CD4-positive, alpha-beta T cell treated with Interleukin-10 for 1 hour (primary cell): ENCODE measurements at places on chromosomes 4 and X.
A peak's percentile ranks its signal among the peaks of the same experiment; 100 is the strongest.

DNA sequence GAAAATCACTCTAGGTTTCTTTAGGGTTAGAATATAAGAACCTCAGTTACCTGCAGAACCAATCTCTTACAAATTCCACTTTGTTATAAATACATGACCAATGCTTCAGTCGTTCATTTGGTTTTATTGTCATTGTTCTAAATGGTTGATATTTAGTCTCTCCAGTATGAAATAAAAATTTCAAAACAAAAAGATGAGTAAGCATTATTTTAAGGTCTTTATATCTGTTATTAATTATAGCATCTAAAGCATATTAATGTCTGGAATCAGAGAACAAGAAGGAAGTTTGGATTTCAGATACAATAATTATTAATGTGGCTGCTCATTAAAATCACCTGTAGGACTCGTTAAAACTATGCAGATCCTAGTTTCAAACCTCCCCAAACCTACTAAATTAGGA, 265.4 kb upstream of the CXorf51A start:
- DNase-seq = no peak

GRCh38 chr4:16334601-16335000, 108.3 kb upstream of the TAPT1 start:
- DNase-seq = no peak

DNA sequence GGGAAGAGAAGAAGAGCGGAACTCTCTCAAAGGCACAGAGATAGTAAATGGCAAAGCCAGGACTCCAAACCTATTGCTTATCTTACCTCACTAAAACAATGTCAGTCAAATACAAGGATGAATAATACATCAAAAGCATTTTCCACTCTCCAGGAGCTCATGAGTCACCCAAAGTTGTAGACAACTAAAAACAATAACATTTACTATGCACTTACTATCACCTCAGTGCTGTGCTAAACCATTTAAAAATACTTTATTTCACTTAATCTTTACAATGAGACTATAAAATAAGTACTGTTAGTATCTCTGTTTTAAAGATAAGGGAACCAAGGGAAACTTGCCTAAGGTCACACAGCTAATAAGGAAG, 163.2 kb upstream of the SPANXC start:
- no peak for DNase-seq

DNA sequence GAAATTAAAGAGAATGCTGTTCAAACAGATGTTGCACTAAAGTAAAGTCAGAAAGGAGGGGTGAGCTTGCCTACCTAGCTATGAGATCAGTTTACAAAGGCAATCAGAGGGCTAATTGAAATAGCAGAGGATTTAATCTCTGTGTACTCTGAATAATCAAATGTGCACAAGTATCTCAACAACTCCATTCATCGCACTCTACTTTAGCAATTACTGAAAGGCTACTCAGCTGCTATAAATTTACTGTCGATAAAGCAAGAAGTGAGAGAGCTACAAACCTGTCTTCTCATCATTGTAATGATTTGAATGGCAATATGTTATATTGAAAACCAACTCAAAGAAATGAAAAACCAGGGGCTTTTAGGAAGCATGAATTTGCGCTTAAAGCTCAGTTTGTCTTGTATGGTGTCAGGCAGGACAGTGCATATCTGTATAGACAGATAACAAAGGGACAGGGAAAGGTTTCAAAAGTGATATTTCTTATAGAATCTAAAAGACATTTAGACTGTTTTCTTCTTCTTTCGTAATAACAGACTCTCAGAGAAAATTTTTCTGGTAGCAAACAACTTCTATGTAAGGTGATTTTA, 34.8 kb downstream of the GC start:
- DNase-seq = no peak

DNA sequence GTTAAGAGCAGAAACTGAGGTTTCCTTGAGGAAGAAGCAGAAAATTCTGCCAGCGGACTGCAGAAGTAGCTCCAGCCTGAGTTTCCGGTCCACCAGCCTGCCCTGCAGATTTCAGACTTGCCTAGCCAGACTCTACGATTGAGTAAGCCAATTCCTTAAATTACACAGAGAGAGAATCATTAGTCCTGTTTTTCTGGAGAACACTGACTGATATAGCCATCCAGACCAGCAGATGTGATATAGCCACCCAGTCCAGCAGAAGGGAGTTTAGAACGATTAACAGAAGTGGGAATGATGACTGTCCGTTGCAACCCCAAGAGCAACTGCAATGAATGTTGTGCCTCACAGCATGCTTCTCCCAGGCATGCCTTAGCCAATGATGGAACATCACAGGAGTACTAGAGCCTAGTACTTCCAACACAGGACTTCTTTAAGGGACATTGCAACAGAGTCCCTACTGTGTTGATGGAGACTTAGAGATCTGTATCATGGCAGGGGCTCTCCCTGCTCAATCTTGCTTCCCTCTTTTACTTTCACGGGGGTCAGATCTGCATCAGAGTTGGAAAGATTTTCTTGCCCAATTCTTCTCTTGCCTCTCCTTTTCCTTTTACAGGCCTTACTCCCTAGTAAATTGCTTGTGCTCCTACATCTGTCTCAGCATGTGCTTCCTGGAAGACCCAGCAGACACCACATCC, 264.6 kb upstream of the CLNK start:
- no peak for DNase-seq

- DNase-seq = no peak
These were observed 240.7 kb downstream of the IQCM start for GRCh38 chr4:149574971-149575370.

- no peak for DNase-seq
These were observed 24.5 kb downstream of the RBMX start for GRCh38 chrX:136856050-136856449.

DNA sequence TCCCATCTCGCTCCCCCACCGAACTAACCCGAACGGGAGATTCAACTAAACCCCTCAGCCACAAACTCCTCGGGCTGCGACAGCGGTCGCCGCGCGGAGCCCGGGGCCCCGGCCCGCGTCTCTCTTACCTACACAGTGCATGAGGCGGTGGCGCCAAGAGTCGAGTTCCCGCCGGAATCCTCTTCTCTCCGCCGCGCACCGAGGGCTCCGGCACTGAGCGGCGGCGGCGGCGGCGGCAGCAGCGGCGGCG, 160 bp downstream of the LCORL start:
- DNase-seq = no peak

DNA sequence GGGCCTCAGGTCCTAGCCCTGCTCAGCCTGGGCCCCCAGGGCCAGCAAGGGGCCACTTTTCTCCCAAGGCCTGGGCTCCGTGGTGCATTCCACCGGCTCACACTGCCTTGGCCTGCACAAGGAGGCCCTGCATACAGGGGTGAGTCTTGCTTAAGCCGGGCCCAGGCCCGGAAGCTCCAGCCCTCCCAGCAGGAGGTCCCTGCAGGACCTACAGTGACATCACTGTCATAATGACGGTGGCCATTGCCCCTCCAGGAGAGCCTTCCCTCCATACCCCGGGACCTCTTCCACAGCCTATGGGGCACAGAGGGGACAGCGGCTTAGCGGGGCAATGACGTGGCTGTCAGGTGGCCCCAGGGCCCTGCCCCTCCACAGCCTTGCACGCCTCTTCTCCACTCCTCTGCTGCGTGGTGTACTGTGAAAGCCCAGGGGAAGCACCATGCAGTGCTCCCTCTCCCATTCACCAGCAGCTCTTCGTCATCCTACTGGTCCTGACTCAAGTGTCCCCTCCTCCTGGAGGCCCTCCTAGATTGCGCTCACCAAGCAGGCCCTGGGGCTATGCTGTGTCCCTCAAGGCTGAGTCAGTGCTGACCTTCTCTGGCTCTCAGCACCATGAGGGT, 32.3 kb upstream of the AFAP1 start:
- no peak for DNase-seq

- no peak for DNase-seq
These were observed 333.8 kb upstream of the TENM3 start for GRCh38 chr4:181909368-181909767.

GRCh38 chr4:86818841-86819240, 30.3 kb downstream of the SLC10A6 start:
- DNase-seq = no peak

GRCh38 chr4:151031831-151032605, 16.9 kb upstream of the LRBA start:
- DNase-seq = no peak

- DNase-seq = no peak
These were observed 34.7 kb upstream of the CYP2U1 start for GRCh38 chr4:107896646-107897045.

DNA sequence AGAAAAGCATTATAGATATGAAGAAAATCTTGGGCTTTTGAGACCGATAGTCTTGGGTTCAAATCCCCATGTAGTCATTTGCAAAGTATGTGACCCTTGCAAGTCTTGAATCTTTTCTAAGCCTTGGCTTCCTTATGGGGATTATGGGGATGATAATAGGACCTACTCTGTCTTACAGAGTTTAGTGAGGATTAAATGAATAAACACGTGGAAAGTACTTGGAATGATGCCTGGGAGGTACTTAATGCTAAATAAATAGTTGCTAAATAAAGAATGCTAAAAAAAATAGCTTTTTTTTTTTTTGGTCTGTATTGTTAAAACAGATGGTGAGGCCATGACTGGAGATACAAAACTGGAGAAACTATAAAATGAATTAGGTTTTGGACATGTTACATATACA, 292.7 kb downstream of the GPAT3 start:
- no peak for DNase-seq

GRCh38 chr4:139368998-139369397, 66.7 kb upstream of the NDUFC1 start:
- DNase-seq = no peak

DNA sequence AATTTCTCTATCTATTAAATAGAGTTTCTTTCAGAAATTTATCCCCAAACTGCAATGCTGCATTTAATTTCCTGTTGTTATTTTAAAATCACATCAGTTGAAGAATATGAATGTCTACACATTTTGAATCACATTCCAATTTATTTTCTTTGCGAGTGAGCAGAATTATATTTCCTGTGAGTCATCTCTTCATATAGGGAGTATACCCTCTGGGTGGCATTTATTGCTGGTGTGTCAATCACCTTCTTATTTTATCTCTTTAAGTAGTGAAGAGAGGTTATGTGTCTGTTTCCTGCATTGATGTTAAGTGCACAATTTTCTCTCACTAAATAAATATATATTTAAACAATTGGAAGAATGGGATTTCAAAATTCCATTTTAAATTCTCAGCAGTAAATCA, 511.0 kb upstream of the ATOH1 start:
- DNase-seq = no peak

DNA sequence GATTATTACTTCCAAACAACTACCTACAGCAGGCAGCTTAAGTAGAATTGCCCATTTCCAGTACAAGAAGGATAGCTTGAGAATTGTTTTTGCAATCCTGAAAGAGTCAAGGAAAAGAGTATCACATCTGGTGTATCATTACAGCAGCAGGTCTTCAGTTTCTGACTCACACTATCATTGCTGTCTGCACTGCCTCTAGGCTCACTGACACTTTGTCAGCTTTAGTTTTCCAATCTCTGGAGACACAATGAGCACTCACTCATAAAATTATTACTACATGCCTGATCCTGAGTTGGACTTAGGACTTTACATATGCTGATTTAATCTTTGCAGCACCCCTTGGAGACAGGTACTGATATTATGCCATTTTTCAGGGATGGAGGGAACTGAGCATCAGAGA, 244.6 kb upstream of the BOD1L1 start:
- no peak for DNase-seq

GRCh38 chr4:143286701-143287571, 49.7 kb upstream of the GAB1 start:
- no peak for DNase-seq

- peak; percentile 62 for DNase-seq
These were observed 46.6 kb downstream of the MAP7D3 start for GRCh38 chrX:136204571-136204970.

- DNase-seq = no peak
These were observed 21.1 kb upstream of the HSFX4 start for GRCh38 chrX:149908308-149908707.

GRCh38 chr4:85573270-85573669, 98.3 kb downstream of the ARHGAP24 start:
- no peak for DNase-seq

- DNase-seq = no peak
These were observed 29.4 kb downstream of the FGF5 start for GRCh38 chr4:80295826-80296225.

DNA sequence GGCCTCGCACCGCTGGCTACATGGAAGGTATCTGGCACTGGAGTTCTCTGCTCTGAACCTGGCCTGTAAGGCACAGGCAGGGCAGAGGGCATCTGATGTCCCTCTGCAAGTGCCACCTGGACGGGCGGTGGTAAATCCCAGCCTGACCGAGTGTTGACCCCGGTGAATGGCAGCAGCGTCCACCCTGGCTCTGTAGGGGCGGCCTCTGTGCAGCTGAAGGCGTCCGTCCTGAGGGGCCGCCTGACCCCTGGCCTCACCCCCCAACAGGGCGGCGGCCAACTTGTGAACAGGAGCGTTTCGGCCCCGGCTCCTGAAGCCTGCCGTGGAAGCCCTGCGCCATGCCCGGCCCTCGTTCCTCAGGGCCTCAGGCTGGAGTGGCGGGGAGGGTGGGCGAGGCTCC, 51.4 kb downstream of the CPZ start:
- DNase-seq = no peak

- no peak for DNase-seq
These were observed 1566.5 kb upstream of the PCDH7 start for GRCh38 chr4:29153642-29154041.

DNA sequence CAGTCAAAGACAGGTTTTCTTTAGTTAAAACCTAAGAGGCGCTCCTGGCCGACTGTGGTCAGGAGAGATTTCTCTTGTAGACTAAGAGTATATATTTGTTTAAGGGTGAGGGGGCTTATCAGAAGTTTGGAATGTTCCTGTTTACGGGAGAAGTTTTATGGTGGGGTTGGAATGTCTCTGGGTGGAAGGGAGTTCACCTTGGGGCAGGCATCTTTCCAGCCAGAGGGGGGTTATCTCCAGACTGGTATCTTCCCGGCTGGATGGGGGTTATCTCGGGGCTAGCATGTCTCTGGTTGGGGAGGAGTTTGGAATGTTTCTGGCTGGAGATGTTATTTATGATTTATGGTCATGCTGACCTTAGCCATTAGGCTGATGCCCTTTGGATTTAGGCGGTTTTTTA, 116.0 kb downstream of the COX7B2 start:
- DNase-seq = no peak

- DNase-seq = no peak
These were observed 48.2 kb upstream of the UXT start for GRCh38 chrX:47707031-47707780.

DNA sequence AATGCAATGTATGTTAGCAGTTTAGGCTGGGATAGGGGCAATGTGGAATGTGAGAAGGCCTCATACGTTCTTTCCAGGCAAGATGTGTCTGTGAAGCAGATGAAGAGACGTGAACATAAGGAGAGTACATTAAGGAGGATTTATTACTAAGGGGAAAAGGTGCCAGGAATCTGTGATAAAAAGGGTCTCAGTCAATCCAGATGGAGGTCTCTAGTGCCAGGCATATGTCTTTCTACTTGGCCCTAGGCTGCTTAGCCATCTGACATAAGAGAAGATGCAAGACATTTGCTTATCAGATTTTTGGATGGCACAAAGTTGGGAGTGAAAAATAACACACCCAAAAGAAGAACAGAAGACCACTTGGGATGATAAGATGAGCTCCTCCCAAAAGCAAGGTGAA, 93.0 kb upstream of the PRKG2 start:
- no peak for DNase-seq
